Stimulated activated memory B cell treated with anti-CD40 and anti-IgM and Interleukin-4, amounts not matched to agents 10 μg/mL and 1 μg/mL and 100 μg/mL, for 72 hours (primary cell): ENCODE measurements at places on chromosomes 6 and 20.

- ATAC-seq = no peak
Measured at GRCh38 chr6:39226639-39227329, 2.5 kb downstream of the KCNK5 start.

- no peak for ATAC-seq
Measured at GRCh38 chr20:46959081-46959692, 64.5 kb downstream of the EYA2 start.

- ATAC-seq = no peak
Measured at GRCh38 chr6:126867641-126868040, 250.8 kb upstream of the RSPO3 start.

- ATAC-seq = no peak
Measured at GRCh38 chr6:163860287-163861081, 446.0 kb downstream of the QKI start.

GRCh38 chr6:82268301-82268846, 20.8 kb upstream of the IBTK start:
- ATAC-seq = no peak

GRCh38 chr6:128074567-128074966, 173.7 kb upstream of the THEMIS start:
- ATAC-seq = no peak
